Astrocyte (in vitro differentiated cells and primary cell): ENCODE measurements at places on chromosomes 12 and 14.
A peak's percentile ranks its signal among the peaks of the same experiment; 100 is the strongest.

DNA sequence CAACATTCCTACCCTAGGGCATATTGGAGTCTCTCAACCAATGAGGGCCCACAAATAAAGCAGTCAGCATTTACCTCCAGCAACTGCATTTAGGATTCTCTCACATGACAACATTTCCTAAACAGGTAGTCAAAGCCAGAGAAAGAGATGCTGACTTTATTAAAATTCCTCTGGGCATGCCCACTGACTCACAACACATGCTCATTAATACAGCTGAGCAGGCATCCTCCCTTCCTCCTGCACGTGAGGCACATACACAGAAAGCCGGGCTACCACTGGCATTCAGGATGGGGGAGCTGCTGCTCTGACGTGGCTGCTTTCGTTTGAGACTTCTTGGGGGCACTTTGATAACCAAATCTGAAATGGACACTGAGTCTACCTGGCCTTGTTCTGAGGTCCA lies 174.1 kb downstream of the NRXN3 start:
- no peak overlapping the region for H3K27ac ChIP-seq
- H3K36me3 ChIP-seq, result no peaks in the 10 kb centered on the region
- H3K4me3 ChIP-seq, result no peak overlapping the region
- no peaks in the 10 kb centered on the region for H3K4me1 ChIP-seq

- H3K27ac ChIP-seq, result no peak overlapping the region
- no peaks in the 10 kb centered on the region for H3K36me3 ChIP-seq
- H3K4me3 ChIP-seq, result no peak overlapping the region
- no peak for DNase-seq
Measured at GRCh38 chr14:83316356-83316755, 1782.7 kb upstream of the SEL1L start.

DNA sequence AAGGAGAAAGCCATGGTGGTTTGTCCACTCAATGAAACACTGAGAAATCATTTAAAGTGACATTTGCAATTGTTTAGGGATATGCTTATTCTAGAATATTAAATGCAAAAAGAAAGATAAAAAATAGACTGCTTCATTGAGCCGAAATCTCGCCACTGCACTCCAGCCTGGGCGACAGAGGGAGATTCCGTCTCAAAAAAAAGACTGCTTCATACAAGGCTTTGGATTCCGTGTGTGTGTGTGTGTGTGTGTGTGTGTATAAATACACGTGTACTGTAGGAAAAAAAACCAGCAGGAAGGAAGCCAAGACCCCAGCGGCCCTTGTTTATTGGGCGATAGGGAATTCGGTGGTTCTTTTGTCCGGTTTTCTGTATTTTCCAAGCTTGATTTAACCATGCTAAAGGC lies 3.2 kb upstream of the ZNF839 start:
- H3K4me3 ChIP-seq, result peak overlapping the region; percentile 45
- H3K36me3 ChIP-seq, result no peaks in the 10 kb centered on the region
- no peaks in the 10 kb centered on the region for H3K27me3 ChIP-seq
- DNase-seq, result peak; percentile 78
- peaks cover 50% of the 10 kb centered on the region for H3K4me1 ChIP-seq

DNA sequence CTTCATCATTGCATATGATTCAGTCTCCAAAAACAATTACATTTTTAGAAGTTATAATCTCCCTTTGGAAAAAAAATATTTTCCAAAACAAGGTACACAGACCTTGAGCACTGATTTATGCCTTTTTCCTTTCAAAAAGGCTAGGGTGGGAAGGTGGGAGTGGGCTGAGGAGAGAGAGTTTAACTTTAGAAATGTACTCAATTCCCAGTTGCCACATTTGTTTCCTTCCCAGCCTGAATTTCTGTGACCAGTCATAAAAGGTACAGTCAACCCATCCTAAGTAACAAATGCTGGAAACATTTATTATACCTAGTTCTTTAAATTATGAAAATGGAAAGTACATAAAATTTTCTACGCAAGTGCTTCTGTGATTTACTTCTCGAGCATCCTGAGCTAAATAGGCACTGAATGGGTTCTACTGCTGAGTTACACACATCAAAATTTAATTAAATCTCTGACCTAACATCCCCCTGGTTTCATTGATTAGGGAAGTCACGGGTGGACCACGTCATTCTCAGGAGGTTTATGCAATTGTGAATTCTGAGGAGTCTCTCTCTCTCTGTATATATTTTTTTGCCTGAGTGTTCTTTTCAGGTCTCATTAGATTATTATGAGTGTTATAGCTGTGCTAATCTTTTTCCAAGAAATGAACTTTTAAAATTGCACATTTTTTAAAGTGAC lies 371.8 kb downstream of the BTG1 start:
- peaks cover 24% of the 10 kb centered on the region for H3K4me1 ChIP-seq
- no peak for DNase-seq
- H3K36me3 ChIP-seq, result no peaks in the 10 kb centered on the region

DNA sequence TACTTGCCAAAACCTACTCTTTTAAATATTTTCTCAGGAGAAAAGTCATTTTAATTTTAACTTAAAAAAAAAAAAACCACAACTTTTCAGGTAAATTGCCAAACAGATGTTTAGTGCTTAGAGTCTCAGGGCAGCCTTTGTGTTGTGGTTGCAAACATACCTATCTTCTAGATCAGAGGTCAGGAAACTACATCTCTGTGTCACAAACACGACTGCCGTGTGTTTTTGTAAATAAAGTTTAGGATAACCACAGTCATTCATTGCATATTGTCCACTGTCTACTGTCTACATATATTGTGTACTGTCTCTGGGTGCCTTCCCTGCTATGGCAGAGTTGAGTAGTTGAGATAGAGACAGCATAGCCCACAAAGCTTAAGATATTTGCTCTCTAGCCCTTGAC lies 48.9 kb downstream of the DYRK2 start:
- peaks cover 13% of the 10 kb centered on the region for H3K4me1 ChIP-seq
- H3K4me3 ChIP-seq, result no peak overlapping the region
- no peaks in the 10 kb centered on the region for H3K27me3 ChIP-seq

DNA sequence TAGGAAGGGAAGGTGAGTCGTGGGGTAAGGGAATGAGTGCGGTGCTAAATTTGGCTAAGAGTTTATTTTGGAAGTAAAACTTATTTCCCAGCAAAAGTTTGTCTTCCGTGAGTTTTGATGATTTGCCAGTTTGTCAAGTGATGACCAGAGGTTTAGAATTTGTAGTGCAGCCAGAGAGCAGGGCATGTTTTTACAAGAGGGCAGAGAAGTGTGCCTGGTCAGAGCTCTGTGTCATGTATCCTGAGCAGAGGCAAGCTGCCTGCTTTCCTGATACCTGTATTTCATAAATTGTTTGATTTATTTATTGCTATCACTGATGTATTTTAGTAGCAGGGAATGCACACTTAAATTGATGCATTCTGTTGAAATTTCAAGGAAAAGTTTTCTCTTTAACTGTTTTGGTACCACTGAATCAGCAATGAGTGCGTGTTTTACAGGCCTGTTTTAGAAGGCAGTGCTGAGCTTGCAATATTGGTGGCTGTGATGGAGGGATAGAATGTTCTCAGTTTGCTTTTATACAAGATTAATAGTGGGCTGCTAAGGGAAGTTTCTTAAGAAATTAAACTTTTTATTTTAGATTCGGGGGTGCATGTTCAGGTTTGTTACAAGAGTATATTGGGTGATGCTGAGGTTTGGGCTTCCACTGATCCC lies 19.7 kb upstream of the RD3L start:
- H3K27ac ChIP-seq, result no peak overlapping the region
- no peaks in the 10 kb centered on the region for H3K4me1 ChIP-seq
- peaks cover 4% of the 10 kb centered on the region for H3K27me3 ChIP-seq
- H3K4me3 ChIP-seq, result no peak overlapping the region
- DNase-seq, result no peak

DNA sequence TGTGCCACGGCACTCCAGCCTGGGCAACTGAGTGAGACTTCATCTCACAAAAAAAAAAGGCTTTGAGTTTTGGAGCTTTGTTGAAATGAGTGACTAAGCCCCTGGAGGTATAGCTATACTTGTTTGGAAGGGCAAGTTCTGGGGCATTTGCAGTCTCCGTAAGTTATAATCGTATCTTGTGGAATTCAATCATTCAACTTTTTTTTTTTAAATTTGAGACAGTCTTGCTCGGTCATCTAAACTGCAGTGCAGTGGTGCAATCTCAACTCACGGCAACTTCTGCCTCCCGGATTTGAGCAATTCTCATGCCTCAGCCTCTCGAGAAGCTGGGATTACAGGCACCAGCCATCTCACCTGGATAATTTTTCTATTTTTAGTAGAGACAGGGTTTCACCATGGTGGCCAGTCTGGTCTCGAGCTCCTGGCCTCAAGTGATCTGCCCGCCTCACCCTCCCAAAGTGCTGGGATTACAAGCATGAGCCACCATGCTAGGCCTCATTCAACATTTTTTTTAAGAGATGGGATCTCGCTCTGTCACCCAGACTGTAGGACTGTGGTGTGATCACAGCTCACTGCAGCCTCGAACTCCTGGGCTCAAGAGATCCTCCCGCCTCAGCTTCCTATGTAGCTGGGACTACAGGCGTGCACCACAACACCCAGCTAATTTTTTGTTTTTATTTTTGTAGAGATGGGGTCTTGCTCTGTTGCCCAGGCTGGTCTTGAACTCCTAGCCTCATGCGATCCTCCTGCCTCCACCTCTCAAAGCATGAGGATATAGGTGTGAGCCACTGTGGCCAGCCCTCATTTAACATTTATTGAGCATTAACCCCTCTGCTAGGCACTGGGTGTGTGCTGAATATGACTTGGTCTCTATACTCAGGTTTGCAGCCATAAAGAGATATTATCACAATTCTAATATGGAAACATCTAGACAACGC lies 133.7 kb upstream of the MAP1LC3B2 start:
- no peak overlapping the region for H3K4me3 ChIP-seq
- H3K27me3 ChIP-seq, result no peaks in the 10 kb centered on the region
- peak overlapping the region; percentile 28 for H3K27ac ChIP-seq
- no peaks in the 10 kb centered on the region for H3K36me3 ChIP-seq
- DNase-seq, result no peak

DNA sequence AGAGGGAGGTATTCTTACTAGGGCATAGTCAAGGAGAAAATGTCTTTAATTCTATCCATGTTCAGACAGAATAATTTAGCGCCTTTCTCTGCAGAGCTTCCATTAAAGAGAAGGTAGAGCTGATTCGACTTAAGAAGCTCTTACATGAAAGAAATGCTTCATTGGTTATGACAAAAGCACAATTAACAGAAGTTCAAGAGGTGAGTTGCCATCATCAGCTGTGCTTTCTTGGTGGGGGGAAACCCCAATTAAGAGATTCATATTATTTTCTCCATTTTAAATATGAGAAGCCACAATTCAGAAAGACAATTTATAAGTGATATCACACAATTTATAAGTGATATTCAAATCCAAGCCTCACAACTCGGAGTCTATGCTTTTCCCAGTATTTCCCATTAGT lies 27.8 kb downstream of the RPGRIP1 start:
- H3K36me3 ChIP-seq, result no peaks in the 10 kb centered on the region
- DNase-seq, result no peak
- H3K27me3 ChIP-seq, result peaks cover 3% of the 10 kb centered on the region
- no peak overlapping the region for H3K4me3 ChIP-seq

GRCh38 chr12:55729819-55730818 lies 1.3 kb upstream of the CD63 start:
- peak; percentile 71 for DNase-seq
- H3K36me3 ChIP-seq, result peaks cover 10% of the 10 kb centered on the region
- H3K27ac ChIP-seq, result peak overlapping the region; percentile 99
- peak overlapping the region; percentile 98 for H3K4me3 ChIP-seq

GRCh38 chr12:118103601-118104382 lies at the start of gene VSIG10:
TSS of gene VSIG10 (minus strand) at chr12:118104011. CDS start at chr12:118103671, 340 bp downstream.
- H3K4me1 ChIP-seq, result peaks cover 3% of the 10 kb centered on the region
- H3K27ac ChIP-seq, result peak within 1 kb of the TSS; percentile 53
- H3K36me3 ChIP-seq, result no peaks in the 10 kb centered on the region

GRCh38 chr14:21703357-21704326 lies 30.0 kb upstream of the OR4E1 start:
- H3K4me1 ChIP-seq, result no peaks in the 10 kb centered on the region
- H3K27ac ChIP-seq, result no peak overlapping the region
- no peak overlapping the region for H3K4me3 ChIP-seq
- H3K36me3 ChIP-seq, result no peaks in the 10 kb centered on the region
- H3K27me3 ChIP-seq, result no peaks in the 10 kb centered on the region

DNA sequence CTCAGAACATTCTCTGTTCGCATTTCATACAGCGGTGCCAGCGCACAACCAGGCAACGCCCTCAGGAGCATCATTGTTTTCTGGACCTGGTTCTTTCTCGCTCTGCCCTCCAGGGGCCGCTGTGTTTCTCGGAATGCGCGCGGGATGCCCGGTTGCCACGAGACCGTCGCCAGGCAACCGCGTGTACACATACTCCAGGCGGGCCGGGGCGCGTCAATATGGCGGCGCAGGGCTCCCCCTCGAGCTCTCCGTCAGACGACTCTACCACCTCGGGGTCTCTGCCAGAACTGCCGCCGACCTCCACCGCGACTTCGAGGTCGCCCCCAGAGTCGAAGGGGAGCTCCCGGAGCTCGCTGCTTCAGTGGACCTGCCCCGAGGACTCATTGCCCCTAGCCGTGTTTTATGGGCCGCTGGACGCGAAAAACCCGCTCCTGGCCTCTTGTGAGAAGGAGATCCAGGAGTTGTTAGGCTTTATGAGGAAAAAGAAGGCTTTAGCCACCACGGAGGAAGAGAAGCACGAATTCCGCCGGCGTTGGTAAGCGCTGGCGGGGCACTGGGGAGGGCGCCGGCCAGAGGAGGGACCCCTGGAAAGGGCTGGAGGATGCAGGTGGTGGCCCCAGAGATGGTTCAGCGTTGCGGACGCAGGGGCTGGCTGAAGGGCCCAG lies at the start of gene CFAP54:
TSS of gene CFAP54 (plus strand) at position 186 of the 665 bp plus-strand sequence. CDS start at position 219, 33 bp downstream.
- DNase-seq, result peak; percentile 76
- peaks cover 16% of the 10 kb centered on the region for H3K4me1 ChIP-seq
- no peaks in the 10 kb centered on the region for H3K36me3 ChIP-seq
- H3K27me3 ChIP-seq, result no peaks in the 10 kb centered on the region
- peak within 1 kb of the TSS; percentile 85 for H3K27ac ChIP-seq
- H3K4me3 ChIP-seq, result peak within 1 kb of the TSS; percentile 71

GRCh38 chr12:14317362-14318146 lies 47.9 kb upstream of the ATF7IP start:
- no peak overlapping the region for H3K4me3 ChIP-seq
- H3K27me3 ChIP-seq, result no peaks in the 10 kb centered on the region
- DNase-seq, result no peak
- no peak overlapping the region for H3K27ac ChIP-seq
- no peaks in the 10 kb centered on the region for H3K4me1 ChIP-seq

- peaks cover 27% of the 10 kb centered on the region for H3K27me3 ChIP-seq
- DNase-seq, result peak; percentile 84
- H3K36me3 ChIP-seq, result no peaks in the 10 kb centered on the region
- no peak overlapping the region for H3K4me3 ChIP-seq
- peaks cover 6% of the 10 kb centered on the region for H3K4me1 ChIP-seq
Measured at GRCh38 chr12:110844551-110845338, 2.0 kb upstream of the CCDC63 start.
